Body of pancreas (tissue), 4 donors: ENCODE measurements at places on chromosomes 4 and X.

- DNase-seq: no peak
Observed at GRCh38 chr4:85676850-85677590, 202.1 kb downstream of the ARHGAP24 start.

DNA sequence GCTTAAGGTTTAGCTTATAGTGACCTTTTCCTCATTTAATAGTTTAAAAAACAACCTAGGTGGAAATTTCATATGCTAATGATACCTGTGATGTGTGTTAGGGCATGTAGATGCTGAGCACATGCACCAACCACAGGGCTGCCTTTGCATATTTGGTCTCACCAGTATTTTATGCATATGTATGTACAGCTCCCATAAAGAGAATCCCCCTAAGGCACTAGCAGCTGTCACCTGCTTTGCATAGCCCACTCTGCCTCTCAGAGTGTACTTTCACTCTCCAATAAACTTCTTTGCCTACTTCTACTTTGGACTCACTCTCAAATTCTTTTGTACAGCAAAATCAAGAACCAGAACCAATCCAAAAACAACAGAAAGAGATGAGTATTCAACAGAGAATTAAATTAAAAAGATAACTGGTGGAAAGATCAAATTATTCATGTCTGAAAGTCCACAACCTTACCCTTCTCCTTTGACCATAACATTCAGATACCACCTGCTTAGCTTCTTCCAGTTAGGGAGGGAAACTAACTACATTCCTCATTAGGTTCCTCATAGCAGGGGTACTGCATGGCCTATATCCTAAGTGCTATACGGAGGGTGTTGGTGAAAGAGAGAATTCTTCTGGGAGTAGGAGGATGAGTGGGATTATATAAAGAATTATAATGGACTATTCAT is 250.5 kb downstream of the STPG2 start:
- no peak for DNase-seq

- DNase-seq: no peak
Observed at GRCh38 chr4:181647396-181648147, 595.6 kb upstream of the TENM3 start.

DNA sequence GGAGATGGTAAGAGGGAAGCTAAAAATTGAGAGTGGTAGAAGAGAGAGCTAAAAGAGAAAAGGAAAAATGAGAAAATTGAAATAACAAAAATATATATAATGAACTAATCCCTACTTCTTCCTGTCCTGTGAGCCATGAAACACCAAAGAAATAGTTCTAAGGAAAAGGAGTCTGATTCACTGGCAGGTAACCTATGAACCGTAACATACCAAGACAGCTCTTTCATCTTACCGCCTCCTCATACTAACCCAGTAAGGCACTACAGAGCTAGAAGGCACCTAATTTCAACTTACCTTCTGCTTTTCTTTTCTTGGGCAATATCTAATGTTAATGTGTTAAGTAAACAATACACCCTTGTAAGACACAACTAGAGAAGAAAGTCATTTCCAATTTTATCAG is 297.7 kb upstream of the DIAPH2 start:
- no peak for DNase-seq
